ENCODE measurements at places on chromosomes 2 and 18.
A peak's percentile ranks its signal among the peaks of the same experiment; 100 is the strongest.

DNA sequence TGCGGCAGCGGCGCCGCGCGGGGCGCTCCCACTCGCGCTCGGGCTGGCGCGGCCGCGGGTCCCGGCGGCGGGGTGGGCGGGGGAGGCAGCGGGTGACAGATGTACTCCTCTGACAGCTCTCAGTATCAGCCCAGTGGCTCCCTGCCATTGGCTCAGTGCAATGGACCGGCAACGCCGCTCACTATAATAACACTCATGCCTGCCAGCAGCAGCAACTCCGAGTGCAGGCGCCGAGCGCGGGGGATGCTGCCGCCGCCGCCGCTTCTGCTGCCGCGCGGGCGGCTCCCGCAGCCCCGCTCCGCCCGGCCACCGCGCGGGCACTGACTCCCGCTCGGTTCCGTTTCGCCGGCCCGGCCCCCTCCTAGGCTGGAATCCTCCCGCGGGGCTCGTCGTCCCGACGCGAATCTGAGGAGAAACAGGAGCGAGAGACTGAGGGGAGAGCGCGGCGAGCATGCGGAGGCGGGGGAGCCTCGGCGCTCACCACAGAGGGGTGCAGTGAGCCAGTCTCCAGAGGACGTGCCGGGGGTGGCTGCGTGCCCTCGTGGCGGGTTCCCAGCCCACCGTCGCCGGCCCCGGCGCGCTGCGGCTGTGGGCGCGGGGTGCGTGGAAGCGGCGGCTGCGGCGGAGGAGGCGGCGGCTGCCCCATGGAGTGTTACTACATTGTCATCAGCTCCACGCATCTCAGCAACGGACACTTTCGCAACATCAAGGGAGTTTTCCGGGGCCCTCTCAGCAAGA, at the start of gene ZNF804A:
ZNF804A (plus strand) TSS at position 214 of the 738 bp plus-strand sequence; CDS start at position 645, 431 bp downstream.
- no peak within 1 kb of the TSS for H3K4me3 ChIP-seq
- H3K36me3 ChIP-seq: no peaks in the 10 kb centered on the region
- H3K27me3 ChIP-seq: peaks cover 21% of the 10 kb centered on the region

DNA sequence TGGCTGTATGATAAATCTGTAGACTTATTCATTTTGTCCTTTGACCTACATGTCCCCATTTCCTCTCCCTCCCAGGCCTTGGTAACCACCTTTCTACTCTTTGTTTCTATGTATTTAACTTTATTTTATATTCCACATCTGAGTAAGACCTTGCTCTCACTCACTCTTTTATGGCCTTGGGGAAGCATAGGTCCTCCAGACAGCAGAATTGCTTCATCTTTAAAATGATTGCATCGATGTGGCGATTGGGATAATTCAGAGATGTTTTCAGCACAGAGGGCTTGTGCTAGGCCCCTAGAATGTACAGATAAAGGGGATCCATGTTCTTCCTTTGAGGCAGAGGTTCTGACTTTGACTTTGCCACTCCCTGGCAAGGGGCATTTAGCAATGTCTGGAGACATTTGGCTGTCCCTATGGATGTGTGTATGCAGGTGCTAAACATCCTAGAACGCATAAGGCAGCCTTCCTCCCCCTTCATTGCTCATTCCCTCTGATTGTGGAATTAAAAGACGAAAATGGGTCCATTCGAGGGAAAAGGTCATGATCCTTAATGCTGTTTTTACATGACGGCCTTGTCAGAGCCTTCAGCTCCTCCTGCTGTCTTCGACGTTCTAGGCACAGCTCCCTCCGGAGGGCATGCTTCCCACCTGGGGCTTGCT, 1.2 kb upstream of the GPR39 start:
- H3K4me3 ChIP-seq: no peak overlapping the region
- no peak for DNase-seq
- peaks cover 2% of the 10 kb centered on the region for H3K27me3 ChIP-seq

- H3K27me3 ChIP-seq: no peaks in the 10 kb centered on the region
- peaks cover 31% of the 10 kb centered on the region for H3K4me1 ChIP-seq
- DNase-seq: no peak
- H3K36me3 ChIP-seq: peaks cover 53% of the 10 kb centered on the region
- H3K4me3 ChIP-seq: no peak overlapping the region
Observed at GRCh38 chr2:10444463-10444862, 3.7 kb downstream of the ODC1 start.

DNA sequence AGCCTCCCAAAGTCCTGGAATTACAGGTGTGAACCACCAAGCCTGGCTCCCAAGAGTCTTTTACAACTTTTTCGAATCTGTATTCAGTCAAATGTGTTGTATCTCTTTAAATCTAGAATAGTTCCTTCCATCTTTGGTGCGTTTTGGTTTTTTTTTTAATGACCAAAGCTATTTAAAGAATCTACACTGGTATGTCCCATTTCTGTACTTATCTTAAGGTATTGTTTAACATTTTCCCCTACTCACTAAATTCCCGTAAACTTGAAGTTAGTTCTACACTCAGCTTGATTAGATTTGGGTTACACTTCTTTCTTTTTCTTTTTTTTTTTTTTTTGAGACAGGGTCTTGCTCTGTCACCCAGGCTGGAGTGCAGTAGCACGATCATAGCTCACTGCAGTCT, 63.8 kb downstream of the TMEM237 start:
- no peak overlapping the region for H3K27ac ChIP-seq
- no peaks in the 10 kb centered on the region for H3K4me1 ChIP-seq
- H3K4me3 ChIP-seq: no peak overlapping the region

DNA sequence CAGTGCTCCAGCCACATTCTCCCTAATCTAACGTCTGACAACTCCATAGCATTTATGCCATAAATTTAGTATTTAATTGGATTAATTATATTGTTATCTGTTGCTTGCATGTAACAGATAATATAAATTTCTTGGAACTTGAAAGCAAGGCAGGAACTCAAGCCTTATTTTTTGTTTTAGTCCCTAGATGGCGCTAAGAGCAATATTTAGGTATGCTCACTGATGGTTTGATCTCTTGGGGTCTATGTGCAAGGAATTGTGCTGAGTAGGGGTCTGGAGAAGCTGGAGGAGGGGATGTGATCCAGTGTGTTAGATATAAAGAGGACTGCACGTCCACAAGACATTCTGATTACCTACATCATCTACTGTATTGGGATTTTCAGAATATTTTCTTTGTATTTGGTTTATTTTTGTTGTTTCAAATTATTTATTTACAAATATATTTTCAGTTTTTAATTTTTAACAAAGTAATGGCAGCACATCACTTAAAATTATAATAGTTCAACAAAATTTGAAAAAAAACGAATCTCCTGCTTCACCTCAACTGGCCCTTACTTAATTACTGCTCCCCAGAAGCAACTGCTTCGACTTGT, 32.8 kb downstream of the KATNAL2 start:
- peak; percentile 44 for DNase-seq
- peaks cover 6% of the 10 kb centered on the region for H3K27me3 ChIP-seq
- H3K36me3 ChIP-seq: no peaks in the 10 kb centered on the region
- H3K4me3 ChIP-seq: no peak overlapping the region

DNA sequence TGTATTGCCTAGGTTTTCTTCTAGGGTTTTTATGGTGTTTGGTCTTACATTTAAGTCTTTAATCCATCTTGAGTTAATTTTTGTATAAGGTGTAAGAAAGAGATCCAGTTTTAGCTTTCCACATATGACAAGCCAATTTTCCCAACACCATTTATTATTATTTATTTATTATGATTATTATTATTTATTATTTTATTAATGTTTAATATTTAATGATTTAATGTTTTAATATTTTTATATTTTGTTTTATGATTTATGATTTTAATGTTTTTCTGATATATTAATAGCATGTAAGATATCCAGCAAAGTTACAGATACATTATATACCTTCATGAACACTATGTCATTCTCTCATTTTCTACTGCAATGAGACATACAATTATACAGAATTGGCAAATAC, 1082.0 kb downstream of the DSC3 start:
- DNase-seq: no peak
- no peaks in the 10 kb centered on the region for H3K4me1 ChIP-seq
- H3K36me3 ChIP-seq: no peaks in the 10 kb centered on the region
- no peak overlapping the region for H3K4me3 ChIP-seq
